GM23338 (cell line): ENCODE measurements at places on chromosomes 13 and 19. TPM values are rescaled to one million over a fixed set of nuclear protein-coding genes. Genes with fewer than 3 reads are reported as not detected.
A peak's percentile ranks its signal among the peaks of the same experiment; 100 is the strongest.

- DNase-seq, result no peak
Measured at GRCh38 chr13:41231025-41231677, 32.2 kb downstream of the MTRF1 start.

GRCh38 chr19:15195371-15196334 lies 5.1 kb downstream of the NOTCH3 start:
- DNase-seq, result peak; percentile 97

- no peak for DNase-seq
Measured at GRCh38 chr13:112658808-112659207, 31.0 kb upstream of the ATP11A start.

DNA sequence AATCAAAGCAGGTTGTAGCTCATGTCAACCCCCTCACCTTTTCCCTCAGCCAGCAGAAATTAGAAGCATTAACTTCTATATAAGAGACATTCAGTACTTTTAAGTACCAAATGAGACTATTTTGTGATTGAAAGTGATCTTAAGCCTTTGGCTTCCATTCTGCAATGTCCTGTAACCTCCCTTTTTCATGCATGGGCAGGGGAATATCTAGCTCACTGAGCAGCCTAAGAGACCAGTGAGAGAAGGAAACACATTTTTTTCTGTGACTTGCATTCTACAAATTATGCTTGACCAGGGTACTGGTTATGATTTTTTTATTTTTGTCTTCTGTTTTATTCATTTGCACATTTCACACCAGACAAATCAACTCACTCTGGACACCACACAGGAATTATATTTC lies 369.6 kb downstream of the KCTD12 start:
- DNase-seq, result no peak

DNA sequence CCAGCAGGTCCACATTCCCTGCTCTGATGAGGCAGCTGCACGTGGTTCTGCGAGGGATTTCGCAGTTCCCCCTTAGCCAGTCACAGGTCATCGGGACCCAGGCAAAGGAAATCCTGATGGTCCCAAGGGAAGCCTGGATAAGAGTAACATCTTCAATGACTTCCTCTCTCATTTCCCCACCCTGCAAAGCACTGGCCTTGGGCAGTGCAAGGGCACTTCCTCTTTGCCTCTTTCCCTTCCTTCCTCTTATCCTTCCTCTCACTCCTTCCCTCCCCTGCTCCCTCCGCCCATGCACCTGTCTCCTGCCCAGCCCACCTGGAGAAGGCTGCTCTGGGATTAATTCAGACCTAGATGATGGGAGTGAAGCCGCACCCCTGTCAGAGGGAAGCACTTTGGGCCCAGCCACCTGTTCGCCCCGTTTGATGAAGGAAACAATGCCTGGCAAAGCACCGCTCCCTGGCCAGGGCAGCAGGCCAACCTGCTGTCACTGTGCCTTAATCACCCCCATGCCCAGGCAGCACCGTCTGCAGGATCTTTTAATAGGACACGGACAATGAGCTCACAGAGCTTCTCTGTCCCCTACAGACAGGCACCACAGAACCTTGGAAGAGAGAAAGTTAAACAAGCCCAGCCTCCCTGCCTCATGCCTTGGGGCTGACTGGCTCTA lies 113.5 kb upstream of the PABPC3 start:
- no peak for DNase-seq

DNA sequence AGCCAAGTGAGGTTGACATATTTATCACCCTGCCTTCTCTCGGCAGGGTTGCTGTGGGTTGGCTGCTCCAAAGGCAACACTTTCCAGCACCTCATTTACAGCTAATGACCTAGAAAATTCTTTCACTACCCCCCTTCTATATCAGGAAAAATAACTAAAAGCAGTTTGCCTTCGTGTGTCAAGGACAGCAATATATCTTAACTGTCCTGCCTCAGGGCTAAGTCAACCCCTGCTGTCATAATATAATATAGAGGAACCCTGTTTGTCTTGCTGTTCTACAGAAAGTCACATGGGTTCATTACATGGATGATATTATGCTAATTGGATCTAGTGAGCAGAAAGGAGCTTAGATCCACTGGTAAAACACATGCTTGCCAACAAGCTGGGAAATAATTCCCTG lies 28.1 kb upstream of the USP12 start:
- DNase-seq, result no peak

- no peak for DNase-seq
Measured at GRCh38 chr19:44587963-44588770, 25.2 kb upstream of the IGSF23 start.

DNA sequence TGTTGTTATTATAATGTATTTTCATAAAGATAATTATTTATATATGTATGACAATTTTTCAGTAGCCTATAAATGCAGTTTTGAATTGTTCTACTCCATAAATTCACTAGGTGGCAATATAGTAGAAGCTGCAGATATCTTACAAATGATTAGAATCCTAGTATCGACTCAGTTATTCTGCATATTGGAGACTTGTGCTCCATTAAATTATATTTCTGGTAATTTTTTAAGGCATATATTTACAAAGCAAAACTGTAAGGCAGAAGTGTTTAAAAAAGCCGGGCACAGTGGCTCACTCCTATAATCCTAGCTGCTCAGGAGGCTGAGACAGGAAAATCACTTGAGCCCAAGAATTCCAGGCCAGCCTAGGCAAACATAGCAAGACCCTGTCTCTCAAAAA lies 58.7 kb downstream of the DPY19L3 start:
- DNase-seq, result no peak

DNA sequence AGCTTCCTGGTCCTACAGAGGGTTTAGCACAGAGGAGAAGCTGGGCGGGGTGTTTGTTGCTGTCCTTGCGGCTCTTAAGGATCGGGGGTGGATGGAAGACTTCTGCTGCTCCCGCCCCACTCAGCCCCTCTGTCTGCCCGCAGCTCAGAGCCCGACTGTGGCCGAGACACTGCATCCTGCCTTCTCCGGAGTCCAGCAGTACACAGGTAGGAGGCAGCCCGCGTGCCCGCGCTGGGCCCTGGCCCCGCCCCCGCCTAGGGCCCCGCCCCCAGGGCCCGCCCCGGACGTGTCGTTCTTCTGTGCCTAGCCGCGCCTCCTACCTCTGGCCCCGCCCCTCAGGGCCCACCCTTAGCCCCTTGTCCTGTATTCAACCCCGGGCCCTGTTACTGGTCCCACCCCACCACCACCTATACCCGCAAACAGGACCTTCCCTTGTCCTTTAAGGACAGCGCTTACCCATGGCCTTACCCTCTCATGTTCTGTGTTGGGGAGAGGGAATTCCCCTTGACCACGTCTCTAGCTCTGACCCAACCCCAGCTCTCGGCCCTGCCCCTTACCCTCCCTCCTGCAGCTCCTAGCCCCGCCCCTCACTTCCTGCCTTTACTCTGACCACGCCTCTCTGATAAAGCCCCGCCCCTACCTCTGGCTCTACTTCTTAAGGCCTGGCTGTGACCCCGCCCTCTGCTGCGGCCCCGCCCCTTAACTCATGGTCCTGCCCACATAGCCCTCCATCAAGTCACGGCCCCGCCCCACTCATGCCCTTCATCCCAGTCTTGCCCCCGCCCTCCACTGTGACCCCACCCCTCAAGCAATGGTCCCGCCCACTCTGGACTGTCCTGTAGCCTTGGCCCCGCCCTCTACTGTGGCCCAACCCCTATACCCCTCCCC lies 60.5 kb downstream of the CELF5 start:
- DNase-seq, result peak; percentile 99

DNA sequence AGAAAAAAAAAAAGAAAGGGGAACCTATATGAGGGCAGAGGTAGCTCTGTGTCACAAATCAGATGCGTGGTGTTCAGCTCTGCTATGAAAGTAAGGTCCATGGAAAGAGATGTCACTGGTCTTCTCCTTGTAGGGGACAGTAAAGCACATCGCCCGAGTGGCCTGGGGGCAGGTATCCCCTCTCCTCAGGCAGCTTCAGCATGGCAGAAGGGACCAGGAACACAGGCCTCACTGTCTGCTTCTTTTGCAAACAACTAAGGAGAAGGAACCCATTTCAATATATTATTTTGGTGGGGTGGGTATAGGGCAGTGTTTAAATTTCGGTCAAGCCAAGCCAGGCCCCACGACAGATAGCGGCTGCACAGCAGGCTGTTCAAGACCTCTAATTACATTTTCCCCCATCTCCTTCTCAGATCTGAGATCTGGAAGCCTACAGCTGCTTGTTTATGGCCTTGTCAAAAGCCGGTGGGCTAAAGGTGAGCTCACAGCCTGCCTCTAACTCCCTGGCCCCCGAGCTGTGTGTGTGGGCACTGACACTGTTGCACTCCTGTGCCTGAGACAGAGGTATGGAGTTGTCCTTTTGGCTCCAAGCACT lies 72.8 kb downstream of the HSPH1 start:
- DNase-seq, result no peak

- DNase-seq, result no peak
Measured at GRCh38 chr19:42280815-42281145, 11.7 kb downstream of the CIC start.

GRCh38 chr13:59914556-59914955 lies 249.2 kb downstream of the DIAPH3 start:
- DNase-seq, result no peak

DNA sequence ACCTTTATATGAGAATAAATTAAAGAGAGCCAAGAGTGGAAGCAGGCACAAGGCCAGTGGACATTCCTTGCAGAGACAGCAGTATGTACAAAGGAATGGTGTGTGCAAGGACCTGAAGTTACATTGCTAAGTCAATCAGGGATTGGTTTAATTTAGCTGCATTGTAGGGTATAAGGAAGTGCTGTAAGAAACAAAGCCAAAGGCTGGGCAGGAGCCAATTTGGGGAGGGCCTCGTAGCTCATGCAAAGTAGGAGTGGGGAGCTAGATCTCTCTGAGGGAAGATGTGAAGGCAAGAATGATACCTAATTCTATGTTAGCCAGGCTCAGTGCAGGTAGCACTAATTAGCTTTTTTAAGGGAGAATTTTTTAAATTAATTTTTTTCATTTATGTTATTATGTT lies 76.7 kb downstream of the SLAIN1 start:
- DNase-seq, result no peak

GRCh38 chr19:58563823-58564222 lies 5.4 kb upstream of the UBE2M start:
- DNase-seq, result no peak

GRCh38 chr19:3008994-3009393 lies 20.1 kb downstream of the TLE2 start:
- no peak for DNase-seq

GRCh38 chr13:99628442-99628841 lies 127.2 kb downstream of the TM9SF2 start:
- DNase-seq, result no peak

GRCh38 chr19:9060564-9061340 lies 26.1 kb upstream of the OR1M1 start:
- DNase-seq, result peak; percentile 34

DNA sequence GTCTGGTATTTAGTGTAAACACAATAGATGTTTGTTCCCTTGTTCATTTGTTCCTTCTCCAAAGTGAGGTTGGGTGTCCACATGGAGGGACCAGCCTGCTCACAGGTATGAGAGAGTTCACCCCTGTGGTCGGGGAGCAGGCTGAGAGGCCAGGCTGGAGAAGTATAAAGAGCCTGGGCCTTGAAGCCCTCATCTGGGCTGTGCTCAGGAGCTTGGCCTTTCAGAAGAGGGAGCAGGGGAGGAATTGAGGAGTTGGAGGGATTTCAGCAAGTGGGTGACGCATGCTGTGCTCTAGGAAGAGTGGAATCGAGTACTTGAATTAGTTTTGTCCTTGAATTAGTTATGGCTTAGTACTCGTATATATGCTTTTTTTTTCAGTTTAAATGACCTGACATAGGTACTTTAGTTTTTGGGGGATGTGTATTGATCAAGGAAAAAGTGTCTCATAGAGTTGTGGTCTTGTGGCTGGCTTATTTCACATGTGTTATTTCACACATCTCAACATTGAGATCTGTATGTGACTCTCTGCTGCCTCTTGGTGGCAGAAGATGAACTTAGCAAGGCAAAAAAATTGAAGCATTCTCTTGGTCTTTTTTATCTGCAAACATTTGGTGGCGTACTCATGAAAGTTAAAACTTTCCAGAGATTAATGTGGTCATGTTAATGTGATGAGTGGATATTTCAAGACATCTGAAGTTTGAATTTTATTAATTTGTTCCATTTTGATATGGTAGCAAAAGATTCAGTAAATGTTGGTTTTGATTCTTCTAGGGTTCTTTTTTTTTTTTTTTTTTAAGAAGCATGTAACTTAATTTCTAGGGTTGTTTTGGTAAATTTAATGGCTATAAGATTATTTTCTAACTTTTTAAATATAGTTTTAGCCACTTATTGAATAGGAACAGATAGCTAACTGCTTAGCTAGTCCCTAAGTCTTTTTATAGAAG lies 54.3 kb downstream of the SLAIN1 start:
- DNase-seq, result peak; percentile 76

Gene NPAS1
- total RNA-seq, result 5.0 and 5.6 TPM in 2 replicates

Gene ZNF570
- 3.5 and 6.8 TPM in 2 replicates for total RNA-seq

Gene LMTK3
- total RNA-seq, result 5.7 and 11.8 TPM in 2 replicates

Gene PLD3
- total RNA-seq, result 488 and 490 TPM in 2 replicates

Gene CLDN10
- 34.7 and 35.7 TPM in 2 replicates for total RNA-seq

Gene AXL
- 23.7 and 28.4 TPM in 2 replicates for total RNA-seq

Gene FPR1
- total RNA-seq, result not detected in 2 replicates

Gene PROZ
- not detected in 2 replicates for total RNA-seq

Gene LGALS7B
- 2.4 TPM in 1 of 2 replicates, not detected in the other for total RNA-seq

Gene LPAR2
- 49.5 and 63.1 TPM in 2 replicates for total RNA-seq
